ENCODE measurements at places on chromosomes 12 and 14.

DNA sequence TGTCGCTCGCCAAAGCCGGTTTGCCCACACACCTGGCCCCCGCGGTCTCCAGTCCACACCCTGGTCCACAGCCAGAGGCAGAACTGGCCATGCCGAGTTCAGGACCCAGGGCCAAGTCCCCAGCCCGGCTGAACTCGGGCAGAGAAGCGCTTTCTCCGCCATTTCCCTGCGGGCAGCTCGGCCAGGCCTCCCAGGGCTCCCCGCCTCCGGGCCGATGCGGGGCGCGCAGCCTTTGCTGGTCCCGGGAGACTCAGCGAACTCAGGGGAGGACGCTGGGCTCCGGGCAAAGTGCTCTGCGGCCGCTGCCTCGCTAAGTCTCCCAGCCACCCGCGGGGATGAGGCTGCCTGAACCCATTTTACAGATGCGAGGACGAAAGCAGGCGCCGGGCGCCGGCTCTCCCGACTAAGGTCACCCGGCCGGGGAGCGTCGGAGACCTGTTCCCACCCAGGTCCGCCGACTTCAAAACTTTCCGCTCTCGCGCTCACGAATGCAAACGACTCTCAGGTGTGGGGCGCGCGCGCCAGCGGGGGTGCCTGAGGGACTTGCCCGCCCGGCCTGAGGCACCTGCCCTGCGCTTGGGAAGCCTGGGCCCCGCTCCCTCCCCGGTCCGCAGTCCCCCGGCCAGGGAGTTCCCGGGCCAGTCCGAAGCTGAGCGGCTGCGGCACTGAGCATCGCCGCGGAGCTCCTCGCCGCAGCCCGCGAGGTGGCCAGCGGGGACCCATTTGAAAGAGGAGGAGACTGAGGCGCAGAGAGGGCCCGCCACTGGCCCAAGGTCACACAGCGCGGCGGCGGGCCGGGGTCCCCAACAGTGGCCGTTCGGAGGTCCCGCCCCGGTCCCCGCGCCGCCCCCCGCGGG lies 627 bp downstream of the TESC start:
- DNase-seq = no peak

DNA sequence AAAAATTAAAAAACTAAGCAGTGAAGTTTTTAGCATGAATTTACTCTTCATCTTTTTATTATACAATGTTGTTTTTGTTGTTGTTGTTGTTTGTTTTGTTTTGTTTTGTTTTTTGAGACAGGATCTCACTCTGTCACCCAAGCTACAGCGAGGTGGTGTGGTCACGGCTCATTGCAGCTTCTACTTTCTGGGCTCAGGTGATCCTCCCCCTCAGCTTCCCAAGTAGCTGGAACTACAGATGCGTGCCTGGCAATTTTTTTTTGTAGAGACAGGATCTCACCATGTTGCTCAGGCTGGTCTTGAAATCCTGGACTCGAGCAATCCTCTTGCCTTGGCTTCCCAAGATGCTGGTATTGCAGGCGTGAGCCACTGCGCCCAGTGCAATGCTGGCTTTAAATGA lies 11.3 kb downstream of the PPFIBP1 start:
- no peak for DNase-seq

DNA sequence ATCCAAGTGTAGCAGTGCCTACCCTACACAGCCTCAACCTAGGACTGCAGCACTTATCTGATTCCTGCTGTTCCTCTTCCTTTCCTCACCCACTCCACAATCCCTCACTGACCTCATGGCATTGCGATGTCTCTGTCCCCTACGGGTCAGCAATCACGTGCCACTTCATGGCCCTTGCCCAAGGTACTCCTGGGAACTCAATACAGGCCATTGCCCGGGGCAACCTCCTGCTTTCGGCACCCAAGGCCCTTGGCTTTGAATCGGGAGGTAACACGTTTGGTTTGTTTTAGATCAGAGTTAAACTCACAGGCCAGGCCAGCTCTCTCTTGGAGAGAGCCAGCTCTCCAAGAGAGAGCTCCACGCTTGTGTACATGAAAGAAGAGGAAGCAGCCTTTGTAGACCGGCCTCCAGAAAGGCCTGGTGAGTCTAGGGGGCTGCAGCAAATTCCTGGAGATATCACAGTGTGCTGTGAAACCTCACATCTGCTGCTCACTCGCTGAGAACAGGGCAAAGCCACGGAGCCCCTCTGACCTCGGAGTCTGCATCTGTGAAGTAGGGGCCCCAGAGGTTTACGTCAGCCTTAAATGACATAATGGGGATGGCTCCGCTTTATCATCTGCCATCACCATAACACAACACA lies 12.2 kb downstream of the CLMN start:
- DNase-seq = no peak

GRCh38 chr14:28406196-28406595 lies 360.4 kb upstream of the FOXG1 start:
- DNase-seq = no peak

GRCh38 chr12:31289441-31289840 lies 36.5 kb downstream of the SINHCAF start:
- DNase-seq = no peak

GRCh38 chr12:113886721-113887120 lies 79.4 kb downstream of the RBM19 start:
- DNase-seq = no peak

- DNase-seq = no peak
These were observed 23.9 kb downstream of the LRRK2 start for GRCh38 chr12:40248585-40249297.

- DNase-seq = no peak
These were observed 16.2 kb downstream of the VPS33A start for GRCh38 chr12:122250047-122250446.

DNA sequence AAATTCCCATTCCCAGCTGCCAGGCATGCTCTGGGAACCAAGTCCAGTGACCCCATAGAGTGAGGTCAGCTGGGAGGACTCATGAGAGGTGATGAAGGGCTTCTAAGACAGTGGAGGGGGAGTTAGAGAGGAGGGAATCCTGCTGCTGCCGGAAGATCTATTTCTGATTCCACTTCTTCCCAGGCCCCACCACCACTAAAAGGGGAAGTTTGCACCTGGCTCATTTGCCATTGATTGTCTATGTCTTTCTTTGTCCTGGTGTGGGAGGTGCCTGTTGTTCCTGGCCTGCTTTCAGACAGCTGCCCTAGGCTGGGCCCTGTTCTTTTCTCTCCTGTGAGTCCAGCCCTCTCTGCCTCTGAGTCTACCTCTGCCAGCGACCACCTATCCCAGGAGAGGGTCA lies 3.0 kb upstream of the KRT6A start:
- DNase-seq = no peak

DNA sequence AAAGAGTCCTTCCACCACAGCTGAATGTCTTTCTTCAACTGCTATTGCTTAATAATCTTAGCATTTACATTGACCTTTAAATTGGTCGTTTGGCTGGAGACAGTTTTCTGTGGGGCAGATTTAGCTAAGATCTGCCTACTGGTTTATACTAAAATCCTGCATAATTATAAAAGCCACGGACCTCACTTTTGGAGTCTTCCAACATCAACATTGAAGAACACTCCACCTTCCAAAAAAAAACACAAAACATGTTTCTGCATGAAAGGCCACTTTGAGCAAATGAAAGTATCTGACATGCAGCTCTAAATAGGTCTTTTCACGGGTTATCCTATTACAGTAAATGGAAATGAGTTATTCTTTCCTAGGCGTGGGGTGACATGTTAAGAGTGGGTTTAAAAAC lies 57.0 kb upstream of the KRR1 start:
- DNase-seq = no peak

GRCh38 chr12:122891661-122892525 lies 4.0 kb downstream of the VPS37B start:
- no peak for DNase-seq

GRCh38 chr12:112777387-112778310 lies 13.9 kb upstream of the RPH3A start:
- no peak for DNase-seq

DNA sequence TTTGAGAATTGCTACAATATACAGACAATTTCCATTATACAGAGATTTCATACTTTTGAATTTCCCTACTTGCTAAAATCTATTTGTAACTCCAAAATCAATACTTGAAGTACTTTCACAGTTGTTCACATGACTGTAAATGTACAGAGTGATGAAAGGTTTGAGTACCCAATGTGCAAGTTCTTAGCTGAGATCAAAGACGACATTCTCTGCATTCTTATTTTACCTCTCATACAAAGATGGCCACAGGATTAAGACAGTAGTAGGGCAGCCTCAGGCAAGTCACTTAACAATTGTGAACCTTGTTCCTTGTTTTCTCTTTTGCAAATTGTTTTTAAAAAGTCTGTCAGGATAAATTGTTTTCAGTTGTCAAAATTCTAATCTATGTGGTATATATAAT lies 255.9 kb upstream of the KITLG start:
- DNase-seq = no peak

- DNase-seq = no peak
These were observed 37.2 kb upstream of the YY1 start for GRCh38 chr14:100201701-100202100.

- no peak for DNase-seq
These were observed 45.0 kb downstream of the CFAP54 start for GRCh38 chr12:96534339-96534738.

- DNase-seq = no peak
These were observed 54.1 kb downstream of the EP400 start for GRCh38 chr12:132003846-132004245.

DNA sequence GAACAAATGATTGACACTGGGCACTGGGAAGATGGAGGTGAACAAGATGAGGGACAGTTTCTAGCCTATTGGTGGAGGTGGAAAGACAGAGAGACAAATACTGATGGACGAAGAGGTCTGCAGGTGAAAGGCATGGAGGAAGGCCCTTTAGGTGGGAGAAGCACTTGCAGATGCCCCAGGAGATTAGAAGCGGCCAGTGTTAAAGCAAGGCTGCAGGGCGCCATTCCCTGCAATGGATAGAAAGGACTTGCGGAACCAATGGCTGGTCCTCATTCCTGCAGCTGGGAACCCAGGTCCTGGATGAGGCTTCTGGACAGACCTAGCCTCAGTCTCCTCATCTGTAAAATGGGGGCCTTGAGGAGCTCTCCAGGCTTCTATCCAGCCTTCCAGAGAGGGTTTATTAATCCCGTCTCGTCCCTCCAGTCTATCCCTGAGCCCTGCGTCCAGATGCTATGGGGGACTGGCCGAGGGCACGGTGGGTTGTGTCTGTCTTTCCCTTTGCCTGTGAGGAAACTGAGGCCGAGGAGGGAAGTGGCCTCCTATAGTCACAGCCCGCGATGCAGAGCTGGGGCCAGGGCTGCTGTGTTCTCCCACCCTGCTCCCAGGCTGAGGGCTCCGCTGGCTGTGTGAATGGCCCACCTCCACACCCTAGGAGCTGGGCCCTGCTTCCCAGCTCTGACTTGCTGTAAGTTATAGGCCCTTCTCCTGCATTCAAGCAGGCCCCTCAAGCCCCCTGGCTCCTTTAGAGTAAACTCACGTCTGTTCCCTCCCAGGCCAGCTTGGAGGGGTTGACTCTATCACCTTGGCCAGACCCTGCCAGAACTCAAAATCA lies 33.0 kb downstream of the CYP46A1 start:
- DNase-seq = no peak

- no peak for DNase-seq
These were observed 19.2 kb downstream of the SLC7A8 start for GRCh38 chr14:23164250-23164649.

- no peak for DNase-seq
These were observed 5.0 kb downstream of the RASAL1 start for GRCh38 chr12:113130457-113131135.

DNA sequence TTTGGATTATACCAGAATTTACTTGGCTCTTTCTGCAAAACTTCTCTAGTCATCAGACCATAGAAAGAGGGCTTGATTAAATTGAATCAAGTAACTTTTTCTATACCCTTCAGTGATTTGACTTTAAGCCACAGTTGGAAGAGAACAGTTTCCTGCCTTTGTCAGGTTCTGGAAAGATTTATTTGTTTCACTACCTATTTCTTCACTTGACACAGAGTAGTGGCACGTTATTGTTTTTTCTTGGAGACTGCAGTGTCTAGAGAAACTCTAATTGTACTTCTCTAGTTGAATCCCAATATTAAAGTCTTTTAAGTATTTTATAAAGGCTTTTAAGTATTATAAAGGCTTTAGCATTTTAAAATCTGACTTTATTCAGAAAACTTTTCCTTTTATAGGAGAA lies 138.1 kb downstream of the TMEM117 start:
- DNase-seq = no peak

DNA sequence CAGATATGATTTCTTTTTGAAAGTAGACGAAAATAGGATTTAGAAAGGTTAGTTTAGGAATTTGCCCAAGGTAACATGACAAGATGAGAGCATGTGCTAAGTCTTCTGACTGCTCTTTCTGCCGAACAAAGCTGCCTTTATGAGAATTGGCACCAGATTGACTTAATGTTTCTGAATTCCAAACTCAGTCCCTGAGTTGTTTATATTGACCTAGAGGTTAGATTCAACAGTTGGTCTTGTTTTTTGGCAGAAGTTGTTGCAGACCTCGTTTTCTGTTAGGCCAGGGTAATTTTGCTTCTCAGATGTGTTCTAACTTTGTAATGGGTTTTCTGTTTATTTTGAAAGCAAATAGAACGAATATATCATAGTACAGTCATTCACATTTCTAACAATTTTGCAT lies 61.5 kb upstream of the LRTM2 start:
- DNase-seq = no peak

DNA sequence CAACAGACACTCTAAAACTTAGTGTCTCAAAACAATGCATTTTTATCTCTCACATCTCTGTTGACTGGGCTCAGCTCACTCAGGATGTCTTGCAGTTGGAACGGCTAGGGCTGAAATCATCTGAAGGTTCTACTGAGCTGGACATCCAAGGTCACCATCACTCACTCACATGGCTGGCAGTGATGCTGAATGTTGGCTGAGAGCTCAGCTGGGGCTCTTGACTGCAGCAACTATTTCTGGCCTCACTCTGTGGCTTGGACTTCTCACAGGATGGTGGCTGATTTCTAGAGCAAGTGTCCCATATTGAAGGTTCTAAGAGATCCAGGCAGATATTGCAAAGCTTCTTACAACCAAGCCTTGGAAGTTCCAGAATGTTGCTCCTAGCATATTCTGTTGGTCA lies 166.5 kb downstream of the ZFP36L1 start:
- no peak for DNase-seq

- DNase-seq = no peak
These were observed 55.7 kb downstream of the METTL25 start for GRCh38 chr12:82414044-82414443.

DNA sequence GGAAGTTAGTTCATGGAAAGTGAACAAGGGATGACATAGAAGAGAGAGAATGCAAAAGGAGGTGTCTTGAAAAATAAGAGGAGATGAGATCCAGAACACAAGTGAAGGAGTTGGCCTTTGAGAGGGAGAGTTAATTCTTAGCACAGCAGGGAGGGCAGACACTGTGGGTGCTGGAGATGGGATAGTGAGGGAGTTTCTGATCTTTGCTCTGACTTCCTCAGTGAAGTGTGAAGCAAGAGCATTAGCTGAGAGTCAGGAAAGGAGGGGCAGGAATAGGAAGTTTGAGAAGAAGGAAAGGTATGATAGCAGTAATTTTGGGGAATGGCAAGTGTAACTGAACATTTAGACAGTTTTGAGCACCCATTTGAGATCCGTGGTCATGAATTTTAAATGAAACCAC lies 75.8 kb upstream of the COCH start:
- no peak for DNase-seq

- DNase-seq = no peak
These were observed 88.3 kb downstream of the GTF2A1 start for GRCh38 chr14:81132468-81132867.

All from CD4-positive, alpha-beta T cell treated with Interleukin-15 for 4 hours (primary cell).